ENCODE measurements at places on chromosomes 4 and X.

DNA sequence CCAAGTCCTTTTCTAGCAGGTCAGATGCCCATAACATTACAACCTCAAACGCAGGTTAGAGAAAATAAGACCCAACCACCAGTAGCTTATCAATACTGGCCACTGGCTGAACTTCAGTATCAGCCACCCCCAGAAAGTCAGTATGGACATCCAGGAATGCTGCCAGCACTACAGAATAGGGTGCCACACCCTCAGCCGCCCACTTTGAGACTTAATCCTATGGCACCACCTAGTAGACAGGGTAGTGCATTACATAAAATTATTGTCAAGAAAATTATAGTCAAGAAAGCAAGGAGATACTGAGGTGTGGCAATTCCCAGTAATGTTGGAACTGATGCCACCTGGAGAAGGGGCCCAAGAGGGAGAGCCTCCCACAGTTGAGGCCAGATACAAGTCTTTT, 19.9 kb upstream of the TRIM61 start:
- no peak for DNase-seq

GRCh38 chrX:154333837-154334271, 38.3 kb downstream of the TKTL1 start:
- DNase-seq: no peak

- no peak for DNase-seq
These were observed 6.4 kb downstream of the USP11 start for GRCh38 chrX:47239199-47239598.

GRCh38 chr4:93243262-93243661, 585.3 kb upstream of the ATOH1 start:
- DNase-seq: no peak

- DNase-seq: no peak
These were observed at the start of gene NSUN7 for GRCh38 chr4:40749717-40750460. Gene NSUN7, plus strand, starts transcription at chr4:40749955. Its CDS starts 739 bp downstream, at chr4:40750694.

- no peak for DNase-seq
These were observed 19.9 kb downstream of the MAN2B2 start for GRCh38 chr4:6594826-6595355.

DNA sequence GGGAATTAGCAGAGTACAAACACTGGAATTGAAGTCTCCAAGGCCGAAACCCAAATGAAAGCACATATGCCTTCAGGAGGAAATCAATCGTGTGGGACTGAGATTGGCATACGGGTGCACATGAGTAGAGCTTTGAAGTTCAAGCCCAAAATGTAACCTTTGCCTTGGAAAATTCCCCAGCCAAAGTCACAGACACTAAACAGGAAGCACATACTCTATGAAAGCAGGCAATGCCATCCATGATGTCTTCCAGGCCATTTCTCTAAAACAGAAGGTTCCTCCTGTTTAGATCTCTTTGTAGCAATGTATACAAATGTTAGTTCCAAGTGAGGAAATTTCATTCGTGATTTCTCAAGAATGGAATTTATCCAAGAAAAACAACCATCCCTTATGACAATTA, 162.5 kb downstream of the COL4A6 start:
- no peak for DNase-seq

- DNase-seq: no peak
These were observed 588.9 kb downstream of the ZNF674 start for GRCh38 chrX:45956191-45956870.

GRCh38 chr4:163414275-163414674, 59.3 kb downstream of the TKTL2 start:
- DNase-seq: no peak

DNA sequence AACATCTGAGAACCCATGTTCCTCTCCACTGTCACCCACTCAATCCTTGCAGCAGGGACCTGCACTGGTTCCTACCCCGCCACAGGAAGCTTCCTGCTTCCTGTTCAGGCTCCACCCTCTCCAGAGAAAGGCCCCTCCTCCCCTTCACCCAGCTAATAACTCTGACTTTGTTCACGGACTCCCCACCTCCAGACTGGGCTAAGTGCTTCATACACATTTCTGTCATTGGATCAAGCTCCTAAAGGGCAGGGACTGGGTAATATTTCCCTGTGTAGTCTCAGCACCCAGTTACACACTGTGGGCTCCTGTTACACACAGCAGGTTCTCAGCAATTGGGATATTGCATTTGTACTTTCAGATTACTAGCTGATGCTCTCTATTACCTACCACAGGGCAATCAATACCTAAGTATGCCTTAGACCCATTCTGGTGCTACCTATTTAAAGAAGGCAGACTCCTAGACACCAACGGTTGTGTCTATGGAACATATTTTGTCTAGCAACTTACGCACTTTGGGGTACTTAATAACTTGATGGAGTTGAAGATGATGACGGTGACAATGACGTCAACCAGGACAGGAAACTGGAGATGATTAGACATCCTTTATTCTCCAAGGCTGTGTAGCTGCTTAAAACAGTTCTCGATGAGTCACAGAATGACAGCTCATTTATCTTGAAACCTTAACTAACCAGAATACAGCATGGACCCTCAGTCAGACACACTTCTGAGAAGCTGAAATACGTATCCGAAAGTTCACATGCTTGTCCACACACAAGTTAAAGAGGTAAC, 58.1 kb downstream of the MAML3 start:
- DNase-seq: no peak

DNA sequence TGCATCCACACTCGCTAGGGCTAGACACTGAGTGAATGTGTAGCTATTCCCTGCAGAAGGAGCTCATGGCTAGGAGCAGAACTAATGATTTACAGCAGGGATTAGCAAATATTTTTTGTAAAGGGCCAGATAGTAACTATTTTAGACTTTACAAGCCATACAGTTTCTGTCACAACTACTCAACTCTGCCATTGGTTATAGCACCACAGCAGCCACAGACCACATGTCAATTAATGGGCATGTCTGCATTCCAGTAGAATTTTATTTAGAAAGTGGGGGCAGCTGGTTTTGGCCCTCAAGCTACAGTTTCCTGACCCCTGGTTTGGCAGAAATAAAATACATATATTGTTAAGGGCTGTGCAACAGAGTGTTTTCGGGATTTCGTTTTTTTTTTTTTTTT, 192.6 kb downstream of the FRMPD4 start:
- no peak for DNase-seq

DNA sequence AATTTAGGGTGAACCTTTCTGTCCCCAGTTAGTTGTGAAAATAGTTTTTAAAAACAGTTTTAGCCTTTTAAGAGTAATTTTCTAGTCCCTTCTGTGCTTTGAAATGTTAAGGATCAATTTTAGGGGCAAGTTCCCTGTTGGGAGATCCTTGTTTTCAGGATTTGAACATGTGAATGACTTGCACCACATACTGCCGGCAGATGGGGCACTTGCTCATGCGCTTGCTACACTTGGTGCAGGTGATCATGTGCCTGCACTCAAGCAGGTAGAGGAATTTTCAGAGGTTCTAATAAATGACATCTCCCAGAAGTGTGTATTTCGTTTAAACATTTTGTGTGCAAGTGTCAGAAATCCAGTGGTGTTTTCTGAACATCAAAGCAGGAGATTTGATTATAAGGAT, 195.9 kb downstream of the CHM start:
- DNase-seq: no peak

GRCh38 chr4:157165935-157166610, 54.5 kb upstream of the GRIA2 start:
- no peak for DNase-seq

DNA sequence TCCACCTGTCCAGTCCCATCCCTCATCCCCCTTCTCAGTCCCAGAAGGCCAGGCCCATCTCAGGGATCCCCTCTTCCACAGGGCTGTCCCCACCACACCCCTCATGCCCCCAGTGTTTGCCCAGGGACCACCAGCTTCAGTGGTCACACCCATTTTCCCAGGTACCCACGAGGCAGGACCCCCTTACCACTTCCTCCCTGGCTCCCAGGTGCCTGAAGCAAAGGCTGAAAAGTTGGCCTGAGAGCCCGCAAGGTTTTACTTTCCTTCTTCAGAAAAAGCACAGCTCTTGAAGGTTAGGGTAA, 7.8 kb downstream of the TMEM271 start:
- no peak for DNase-seq

DNA sequence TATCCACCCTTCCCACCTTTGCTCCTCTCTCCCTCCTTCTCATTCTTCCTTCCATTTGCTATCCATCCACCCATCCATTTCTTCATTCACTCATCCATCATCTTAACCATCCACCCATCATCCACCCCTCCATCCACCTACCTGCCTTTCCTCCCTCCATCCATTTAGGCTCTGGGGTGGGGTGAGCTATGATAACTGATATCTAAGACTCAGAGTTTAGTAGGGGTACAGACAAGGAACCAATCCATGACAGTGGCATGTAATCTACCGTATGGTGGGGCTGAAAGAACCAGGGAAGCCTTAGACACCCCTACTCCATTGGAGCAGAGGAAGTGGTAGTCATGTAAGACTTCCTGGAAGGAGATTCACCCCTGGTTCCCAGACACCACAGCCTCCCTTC, 23.2 kb downstream of the PSAPL1 start:
- DNase-seq: no peak

DNA sequence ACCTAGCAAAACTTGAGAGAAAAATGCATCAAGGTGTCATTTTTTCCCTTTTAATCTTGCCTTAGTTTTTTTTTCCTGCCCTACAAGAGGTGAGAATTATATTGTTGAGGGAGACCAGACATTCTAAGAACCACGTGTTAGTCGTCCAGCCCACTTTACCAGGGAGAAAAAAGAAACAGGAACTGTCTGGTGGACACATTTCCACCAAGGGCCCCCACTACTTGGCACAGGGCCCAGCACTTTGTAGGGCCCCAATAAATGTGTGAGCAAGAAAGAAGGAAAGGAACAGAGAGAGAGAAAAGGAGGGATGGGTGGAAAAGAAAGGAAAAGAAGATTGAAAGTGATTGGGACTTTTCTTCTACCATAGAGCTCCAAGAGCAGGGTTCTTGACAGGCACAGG, 3.9 kb upstream of the EGFL6 start:
- DNase-seq: no peak

- DNase-seq: no peak
These were observed 70.9 kb downstream of the ATXN3L start for GRCh38 chrX:13248867-13249486.

DNA sequence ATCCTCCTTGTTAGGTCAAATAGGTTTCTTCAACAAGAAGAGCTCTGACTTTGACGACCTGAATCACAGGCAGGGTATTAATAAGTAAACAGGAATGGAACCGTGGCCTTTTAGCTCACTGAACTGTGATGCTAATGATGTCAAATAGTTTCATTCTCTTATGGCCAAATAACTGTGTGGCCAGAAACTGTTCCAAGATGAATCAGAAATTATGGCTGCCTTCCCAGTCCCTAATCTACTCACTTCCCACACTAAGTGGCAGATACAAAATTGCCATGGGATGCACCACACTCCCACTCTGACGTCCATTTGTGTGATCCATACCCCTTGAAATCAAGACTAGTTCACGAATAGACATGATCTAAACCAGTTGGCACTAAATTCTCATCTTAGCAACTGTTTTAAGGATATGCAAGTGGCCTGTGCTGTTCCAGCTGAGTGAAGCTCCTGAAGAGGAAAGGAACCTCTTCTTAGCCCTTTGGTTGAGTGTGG, 455.4 kb downstream of the IL15 start:
- no peak for DNase-seq

DNA sequence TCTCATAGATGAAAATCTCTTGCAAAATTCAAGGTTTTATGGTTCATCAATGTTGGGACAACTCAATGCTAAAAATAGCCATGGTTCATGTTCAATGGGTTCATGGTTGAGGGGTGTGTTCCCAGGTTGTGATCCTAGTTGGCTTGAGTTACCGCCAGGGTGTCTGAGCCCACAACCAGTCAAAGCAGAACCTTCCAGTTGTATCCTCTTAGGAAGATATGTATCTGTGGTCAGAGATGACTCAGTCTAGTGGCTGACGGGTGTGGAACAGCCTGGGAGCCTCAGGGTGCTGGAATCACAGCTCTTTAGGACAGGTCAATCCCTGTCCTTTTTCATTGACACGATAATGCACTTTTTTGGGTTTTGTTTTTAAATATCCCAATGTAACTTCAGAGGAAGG, 192.3 kb upstream of the NR3C2 start:
- DNase-seq: no peak

DNA sequence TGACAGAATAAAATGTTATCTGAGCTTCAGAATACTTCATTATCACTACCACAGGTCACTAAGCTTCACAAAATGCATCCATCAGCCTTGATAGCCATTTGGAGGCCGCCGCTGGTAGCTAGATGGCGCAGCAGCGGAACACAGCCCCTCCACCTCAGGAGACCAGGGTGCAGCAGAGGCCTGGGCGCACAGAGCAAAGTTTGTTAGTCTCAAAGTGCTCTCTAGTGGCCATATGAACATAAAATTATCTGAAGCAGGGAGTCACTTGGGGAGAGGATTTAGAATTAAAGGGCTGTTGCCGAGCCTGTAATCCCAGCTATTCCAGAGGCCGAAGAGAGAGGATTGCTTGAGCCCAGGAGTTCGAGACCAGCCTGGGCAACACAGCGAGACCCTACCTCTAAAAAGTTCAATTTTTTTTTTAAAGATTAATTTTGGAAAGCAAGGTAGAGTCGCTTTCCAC, 8.1 kb upstream of the DCTD start:
- no peak for DNase-seq

GRCh38 chr4:16496501-16496900, 270.2 kb upstream of the TAPT1 start:
- DNase-seq: no peak

DNA sequence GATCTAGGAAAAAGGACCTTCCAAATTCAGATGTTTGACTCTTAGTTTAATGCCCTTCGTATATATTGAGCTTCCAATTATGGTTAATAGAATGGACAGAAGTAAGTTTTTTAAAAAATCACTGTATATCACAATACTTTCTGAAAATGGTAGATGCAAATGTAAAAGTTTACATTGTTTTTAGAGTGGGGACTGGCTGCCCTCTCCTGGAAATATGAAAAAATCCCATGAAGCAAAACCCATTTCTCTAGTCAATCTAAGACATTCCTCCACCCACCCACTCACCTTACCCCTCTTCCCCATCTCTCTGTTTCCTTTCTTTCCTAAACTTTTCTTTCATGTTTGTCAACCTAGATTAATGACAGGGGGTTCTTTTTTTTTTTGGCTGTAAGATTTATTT, 134.5 kb downstream of the ARHGAP6 start:
- no peak for DNase-seq

DNA sequence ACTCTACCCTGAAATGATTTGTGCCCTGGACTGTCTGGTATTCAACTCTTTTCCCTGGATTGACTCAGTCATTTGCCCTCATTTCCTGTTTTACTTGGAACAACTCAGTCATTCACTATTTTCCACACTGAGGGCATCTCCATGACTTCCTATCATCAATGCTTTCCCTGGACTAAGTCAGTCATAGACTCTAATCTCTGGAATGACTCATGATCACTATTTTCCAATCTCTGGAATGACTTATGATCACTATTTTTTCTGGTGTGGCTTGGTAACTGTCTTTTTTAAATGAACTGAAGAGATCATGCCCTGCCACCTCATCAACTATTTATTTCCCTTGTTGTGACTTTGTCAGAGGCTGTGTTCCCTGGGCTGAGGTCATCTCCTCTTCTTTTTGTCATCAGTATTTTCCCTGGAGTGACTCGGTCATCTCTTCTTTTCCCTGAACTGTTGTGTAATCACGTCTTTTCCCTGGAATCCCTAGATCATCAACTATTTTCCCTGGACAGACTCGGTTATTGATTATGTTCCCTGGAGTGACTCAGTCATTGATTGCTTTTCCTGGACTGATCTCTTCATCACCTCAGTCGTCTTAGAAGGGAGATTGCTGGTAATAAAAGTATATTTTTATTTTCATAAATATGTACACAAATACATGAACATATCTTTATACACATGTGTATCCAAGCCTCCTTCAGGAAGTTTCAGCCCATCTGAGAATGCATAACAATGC, 327.1 kb upstream of the VCX start:
- DNase-seq: no peak
